Neuronal stem cell (in vitro differentiated cells): ENCODE measurements at places on chromosomes 6 and 20.

GRCh38 chr6:7088076-7088742 lies 19.6 kb upstream of the RREB1 start:
- no peaks in the 10 kb centered on the region for H3K4me1 ChIP-seq
- H3K36me3 ChIP-seq, result no peaks in the 10 kb centered on the region
- H3K27ac ChIP-seq, result no peak overlapping the region
- H3K4me3 ChIP-seq, result no peak overlapping the region
- no peaks in the 10 kb centered on the region for H3K27me3 ChIP-seq

GRCh38 chr6:84764332-84765049 lies at the start of gene TBX18:
Gene TBX18 (minus strand): TSS chr6:84764598. CDS start chr6:84764181, 417 bp downstream.
- no peaks in the 10 kb centered on the region for H3K36me3 ChIP-seq
- peak within 1 kb of the TSS; percentile 48 for H3K4me3 ChIP-seq
- peaks cover 37% of the 10 kb centered on the region for H3K27me3 ChIP-seq
- no peak within 1 kb of the TSS for H3K27ac ChIP-seq
- peak; percentile 90 for DNase-seq
- H3K4me1 ChIP-seq, result peaks cover 7% of the 10 kb centered on the region

DNA sequence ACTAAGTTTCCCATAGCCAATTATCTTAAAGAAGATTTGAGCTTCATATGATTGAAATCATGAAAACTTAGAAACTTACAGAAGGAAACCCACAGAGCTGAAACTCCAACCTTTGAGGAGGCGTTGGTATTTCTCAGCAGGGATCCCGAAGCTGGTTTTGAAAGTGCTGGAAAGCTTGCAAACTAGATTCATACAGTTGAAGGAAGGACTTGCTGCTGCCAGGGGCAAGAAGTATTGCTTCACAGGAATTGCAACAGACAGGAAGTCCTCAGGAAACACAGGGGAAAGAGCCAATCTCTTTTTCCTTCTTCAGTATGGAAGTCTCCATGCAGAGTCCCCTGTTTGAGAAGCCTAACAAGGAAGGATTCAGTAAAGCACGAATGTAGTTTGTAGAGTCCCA lies 419.7 kb downstream of the CD109 start:
- no peaks in the 10 kb centered on the region for H3K36me3 ChIP-seq
- H3K27ac ChIP-seq, result no peak overlapping the region
- H3K4me3 ChIP-seq, result no peak overlapping the region
- no peak for DNase-seq

DNA sequence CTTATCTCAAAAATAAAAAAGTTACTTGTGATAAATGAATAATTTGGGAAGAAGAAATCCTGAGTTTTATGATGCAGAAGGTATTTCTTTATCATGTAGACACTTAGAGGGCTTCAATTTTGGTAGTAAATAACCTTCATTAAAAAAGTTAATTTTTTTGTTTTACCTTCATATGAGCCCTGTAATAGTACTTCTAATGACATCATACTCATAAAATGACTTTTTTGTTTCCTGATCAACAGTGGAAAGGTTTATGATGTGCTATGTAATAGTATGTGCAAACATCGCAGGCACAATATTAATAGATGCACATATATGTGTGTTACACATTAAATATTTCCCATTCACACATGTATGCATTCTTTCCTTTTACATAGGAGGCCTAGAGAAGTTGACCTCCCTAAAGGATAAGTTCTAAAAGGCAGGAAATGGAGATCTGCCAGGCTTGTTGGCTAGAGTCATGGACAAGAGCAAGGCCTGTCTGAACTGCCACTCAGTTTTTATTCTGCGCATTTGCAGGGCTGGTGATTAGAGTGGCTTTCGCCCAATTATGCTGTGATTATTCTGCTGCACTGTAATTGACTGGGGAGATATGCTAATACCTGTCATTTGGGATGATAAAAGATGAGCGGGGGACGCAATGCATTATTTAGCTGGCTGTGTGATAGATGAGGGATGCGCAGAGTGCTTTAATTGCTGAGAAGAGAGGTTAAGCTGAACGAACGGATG lies 272.6 kb downstream of the TMEM242 start:
- no peaks in the 10 kb centered on the region for H3K36me3 ChIP-seq
- no peak overlapping the region for H3K27ac ChIP-seq
- no peaks in the 10 kb centered on the region for H3K27me3 ChIP-seq
- H3K4me1 ChIP-seq, result no peaks in the 10 kb centered on the region
- H3K4me3 ChIP-seq, result no peak overlapping the region

DNA sequence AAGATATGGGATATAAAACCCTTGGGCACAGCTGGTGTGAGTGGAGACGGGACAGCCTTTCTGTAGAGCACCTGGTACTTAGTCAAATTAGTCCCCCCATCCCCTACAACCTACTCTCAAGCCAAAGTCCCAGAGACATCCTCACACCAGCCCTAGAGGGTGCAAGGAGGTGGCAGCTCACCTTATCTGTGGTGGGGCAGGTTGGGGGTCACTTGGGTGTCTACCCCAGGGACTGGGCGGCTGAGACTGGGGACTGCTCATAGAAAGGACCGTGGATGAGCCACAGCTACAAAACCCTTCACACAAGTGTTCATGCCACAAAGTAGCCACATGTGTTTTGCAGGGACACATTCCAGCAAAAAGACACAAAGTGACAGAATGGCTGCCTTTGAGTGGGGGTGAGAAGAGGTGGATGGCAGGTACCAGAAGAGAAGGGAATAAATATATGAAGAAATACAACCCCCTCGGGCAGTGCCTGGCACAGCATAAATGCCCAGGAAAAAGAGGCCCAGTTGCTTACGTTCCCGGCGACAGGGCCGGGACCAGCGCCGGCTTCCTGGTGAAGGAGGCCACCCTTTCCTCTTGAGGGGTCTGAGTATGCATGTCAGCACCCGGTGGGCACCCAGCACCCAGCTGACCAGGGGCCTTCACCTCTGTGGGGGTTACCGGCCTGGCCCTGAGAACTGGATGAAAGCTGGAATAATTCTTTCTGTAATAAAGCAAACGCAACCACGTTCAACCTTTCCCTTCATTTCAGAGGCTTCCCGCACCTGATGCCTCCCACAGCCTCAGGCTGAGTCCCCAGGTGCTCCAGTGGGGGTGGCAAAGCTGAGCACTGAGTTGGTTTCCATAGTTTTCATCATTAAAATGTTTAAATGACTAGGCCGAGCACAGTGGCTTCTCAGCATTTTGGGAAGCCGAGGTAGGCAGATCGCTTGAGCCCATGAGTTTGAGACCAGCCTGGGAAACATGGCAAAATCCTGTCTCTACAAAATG lies 14.4 kb upstream of the CEBPB start:
- H3K27me3 ChIP-seq, result no peaks in the 10 kb centered on the region
- H3K36me3 ChIP-seq, result no peaks in the 10 kb centered on the region
- H3K4me3 ChIP-seq, result no peak overlapping the region
- H3K27ac ChIP-seq, result no peak overlapping the region

GRCh38 chr20:20829681-20830080 lies 117.2 kb upstream of the RALGAPA2 start:
- H3K4me3 ChIP-seq, result no peak overlapping the region
- no peaks in the 10 kb centered on the region for H3K27me3 ChIP-seq
- H3K36me3 ChIP-seq, result no peaks in the 10 kb centered on the region

- no peak overlapping the region for H3K27ac ChIP-seq
- peaks cover 41% of the 10 kb centered on the region for H3K36me3 ChIP-seq
- peaks cover 8% of the 10 kb centered on the region for H3K4me1 ChIP-seq
- DNase-seq, result no peak
These were observed 62.6 kb downstream of the IGF2R start for GRCh38 chr6:160031442-160031841.

DNA sequence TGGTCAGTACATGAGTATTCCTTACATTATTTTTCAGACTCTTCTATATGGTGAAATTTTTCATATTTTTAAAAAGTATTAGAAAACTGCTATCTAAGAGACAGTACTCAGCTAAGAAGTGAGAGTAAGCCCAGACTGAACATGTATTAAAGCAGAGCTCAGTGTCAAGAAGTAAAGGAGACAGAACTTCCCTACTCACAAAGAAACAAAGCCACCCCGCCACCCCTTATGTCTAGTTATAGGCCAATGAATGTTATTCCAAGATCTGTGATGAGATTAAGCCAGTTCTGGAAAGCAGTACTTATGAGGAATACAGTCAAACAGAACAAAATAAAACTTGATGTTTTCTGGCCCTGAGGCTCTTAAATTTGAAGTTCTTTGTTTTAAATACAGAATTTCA lies 114.5 kb downstream of the RNGTT start:
- no peaks in the 10 kb centered on the region for H3K27me3 ChIP-seq
- H3K27ac ChIP-seq, result no peak overlapping the region
- H3K4me1 ChIP-seq, result no peaks in the 10 kb centered on the region
- DNase-seq, result no peak
- H3K4me3 ChIP-seq, result no peak overlapping the region

GRCh38 chr6:73134588-73134987 lies 90.7 kb downstream of the KHDC1L start:
- H3K27ac ChIP-seq, result no peak overlapping the region
- H3K4me1 ChIP-seq, result peaks cover 1% of the 10 kb centered on the region
- no peaks in the 10 kb centered on the region for H3K27me3 ChIP-seq
- peak; percentile 32 for DNase-seq
- no peak overlapping the region for H3K4me3 ChIP-seq

DNA sequence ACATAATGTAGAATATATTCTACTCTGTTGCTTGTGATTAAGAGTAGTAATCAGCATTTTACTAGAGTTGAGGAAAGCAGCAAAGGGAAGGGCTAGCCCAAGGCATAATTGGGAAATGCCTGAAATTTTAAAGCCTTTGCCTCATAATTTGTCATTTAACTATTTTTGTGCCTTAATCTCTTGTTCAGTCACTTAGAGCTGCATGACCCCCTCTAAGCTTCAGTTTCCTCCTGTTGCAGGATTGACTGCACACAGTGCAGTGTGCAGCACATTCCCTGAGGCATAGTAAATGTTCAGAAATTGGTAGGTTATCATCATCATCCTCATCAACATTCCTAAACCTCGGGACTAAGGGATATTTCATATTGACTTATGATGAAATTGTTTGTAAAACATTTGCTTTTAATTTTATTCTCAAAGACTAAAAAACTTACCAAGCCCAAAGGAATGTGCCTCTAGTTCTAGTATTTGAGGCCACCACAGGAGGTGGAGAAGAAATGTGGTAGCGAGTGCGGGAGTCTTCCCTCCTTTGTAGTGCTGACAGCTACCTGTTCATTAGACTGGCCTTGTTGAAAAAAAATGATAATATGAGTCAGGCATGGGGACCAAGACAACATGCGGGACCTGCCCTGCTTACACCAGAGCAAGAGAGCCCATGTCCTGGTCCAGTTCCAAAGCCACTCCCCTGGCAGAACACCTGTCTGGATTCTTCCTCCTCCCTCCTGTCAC lies 14.8 kb upstream of the TENT5A start:
- H3K4me1 ChIP-seq, result no peaks in the 10 kb centered on the region
- no peaks in the 10 kb centered on the region for H3K36me3 ChIP-seq
- no peak overlapping the region for H3K4me3 ChIP-seq
- DNase-seq, result no peak

DNA sequence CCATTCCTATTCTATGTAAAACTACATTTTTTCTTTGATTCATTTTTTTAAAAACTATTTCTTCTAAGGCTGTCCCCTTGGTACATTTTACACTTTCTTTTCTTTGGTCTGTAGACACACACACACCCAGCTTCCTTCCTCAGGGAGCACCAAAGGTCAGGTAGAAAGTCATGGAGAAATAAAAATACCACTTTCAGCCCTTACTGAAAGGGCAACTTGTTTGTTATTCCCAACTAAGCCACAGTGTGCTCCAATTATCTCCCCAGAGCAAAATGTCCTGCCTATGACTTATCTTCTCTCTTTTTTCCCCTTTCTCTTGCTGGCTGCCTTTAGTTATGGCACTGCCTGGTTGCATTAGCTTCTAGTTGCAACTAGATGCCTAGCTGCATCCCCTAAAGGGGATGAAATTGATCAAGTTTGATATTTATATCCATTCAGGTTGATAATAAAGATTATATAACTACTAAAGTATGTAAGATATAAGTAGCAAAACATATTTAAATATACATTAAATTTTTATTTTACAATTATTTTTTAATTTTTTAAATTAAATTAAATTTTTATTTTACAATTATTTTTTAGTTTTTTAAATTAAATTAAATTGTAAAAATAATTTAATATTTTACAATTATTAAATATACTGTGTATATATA lies 21.6 kb upstream of the LRRC1 start:
- DNase-seq, result no peak
- H3K4me1 ChIP-seq, result peaks cover 5% of the 10 kb centered on the region
- no peaks in the 10 kb centered on the region for H3K36me3 ChIP-seq
- no peak overlapping the region for H3K27ac ChIP-seq
- H3K27me3 ChIP-seq, result no peaks in the 10 kb centered on the region

- H3K4me1 ChIP-seq, result peaks cover 2% of the 10 kb centered on the region
- peak overlapping the region; percentile 52 for H3K4me3 ChIP-seq
- no peak for DNase-seq
These were observed 48.4 kb downstream of the EZR start for GRCh38 chr6:158770533-158771330.

GRCh38 chr20:36613974-36614373 lies 8.4 kb downstream of the RAB5IF start:
- no peak overlapping the region for H3K4me3 ChIP-seq
- H3K27ac ChIP-seq, result no peak overlapping the region
- DNase-seq, result no peak
- no peaks in the 10 kb centered on the region for H3K27me3 ChIP-seq
- no peaks in the 10 kb centered on the region for H3K4me1 ChIP-seq

- no peak overlapping the region for H3K27ac ChIP-seq
- H3K4me1 ChIP-seq, result peaks cover 4% of the 10 kb centered on the region
- peaks cover 31% of the 10 kb centered on the region for H3K27me3 ChIP-seq
These were observed 13.8 kb upstream of the HDDC2 start for GRCh38 chr6:125315548-125315947.

- peaks cover 35% of the 10 kb centered on the region for H3K36me3 ChIP-seq
- H3K4me1 ChIP-seq, result peaks cover 5% of the 10 kb centered on the region
These were observed at the start of gene TFB1M for GRCh38 chr6:155314092-155314772. Gene TFB1M (minus strand): TSS chr6:155314484. CDS start chr6:155314428, 56 bp downstream.

GRCh38 chr20:31967830-31968249 lies at the start of gene XKR7:
Gene XKR7 (plus strand): TSS chr20:31968151. CDS start chr20:31968176, 25 bp downstream.
- peaks cover 78% of the 10 kb centered on the region for H3K27me3 ChIP-seq
- peak; percentile 20 for DNase-seq
- H3K36me3 ChIP-seq, result no peaks in the 10 kb centered on the region
- no peak within 1 kb of the TSS for H3K27ac ChIP-seq
- peaks cover 6% of the 10 kb centered on the region for H3K4me1 ChIP-seq

- H3K4me1 ChIP-seq, result no peaks in the 10 kb centered on the region
- no peak overlapping the region for H3K27ac ChIP-seq
- H3K27me3 ChIP-seq, result no peaks in the 10 kb centered on the region
- peaks cover 19% of the 10 kb centered on the region for H3K36me3 ChIP-seq
- H3K4me3 ChIP-seq, result no peak overlapping the region
These were observed 7.8 kb downstream of the CUL9 start for GRCh38 chr6:43189776-43190304.

- no peak overlapping the region for H3K27ac ChIP-seq
- no peak overlapping the region for H3K4me3 ChIP-seq
- H3K36me3 ChIP-seq, result no peaks in the 10 kb centered on the region
- H3K4me1 ChIP-seq, result no peaks in the 10 kb centered on the region
- no peaks in the 10 kb centered on the region for H3K27me3 ChIP-seq
- DNase-seq, result no peak
These were observed 402.2 kb upstream of the HTR1E start for GRCh38 chr6:86535100-86535499.
